HTR-8/SVneo (cell line): ENCODE measurements at places on chromosomes 2 and 18.

DNA sequence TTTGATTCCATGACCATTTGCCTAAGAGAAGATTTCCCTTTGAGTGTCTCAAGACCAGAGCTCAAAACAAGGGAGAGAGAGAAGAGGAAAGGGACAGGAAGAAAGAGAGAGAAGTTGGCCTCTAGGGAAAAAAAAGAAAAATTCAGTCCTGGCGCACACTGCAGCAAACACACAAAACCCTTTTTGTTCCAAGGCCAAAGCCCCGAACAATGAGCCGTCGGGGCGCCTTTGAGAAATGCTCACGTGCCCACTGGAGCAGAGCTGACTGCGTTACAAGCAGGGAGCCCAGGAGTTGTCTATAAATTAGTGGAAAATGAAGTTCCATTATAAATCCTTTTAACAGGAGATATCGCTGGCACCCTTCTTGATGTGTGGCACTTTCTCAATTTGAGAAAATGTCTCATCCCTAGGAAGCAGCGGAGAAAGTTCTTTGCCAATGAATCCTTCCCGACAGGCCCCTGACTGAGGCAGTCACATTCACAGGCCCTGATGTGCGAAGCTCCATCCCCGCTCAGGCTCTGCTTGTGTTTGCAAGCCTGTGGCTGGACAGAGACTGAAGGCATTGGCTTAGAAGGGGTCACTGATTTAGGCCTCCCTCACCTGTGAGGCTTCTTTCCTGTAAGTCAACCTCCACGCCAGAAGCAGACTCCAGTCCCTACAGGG is 32.1 kb upstream of the NCKAP5 start:
- no peak for DNase-seq

DNA sequence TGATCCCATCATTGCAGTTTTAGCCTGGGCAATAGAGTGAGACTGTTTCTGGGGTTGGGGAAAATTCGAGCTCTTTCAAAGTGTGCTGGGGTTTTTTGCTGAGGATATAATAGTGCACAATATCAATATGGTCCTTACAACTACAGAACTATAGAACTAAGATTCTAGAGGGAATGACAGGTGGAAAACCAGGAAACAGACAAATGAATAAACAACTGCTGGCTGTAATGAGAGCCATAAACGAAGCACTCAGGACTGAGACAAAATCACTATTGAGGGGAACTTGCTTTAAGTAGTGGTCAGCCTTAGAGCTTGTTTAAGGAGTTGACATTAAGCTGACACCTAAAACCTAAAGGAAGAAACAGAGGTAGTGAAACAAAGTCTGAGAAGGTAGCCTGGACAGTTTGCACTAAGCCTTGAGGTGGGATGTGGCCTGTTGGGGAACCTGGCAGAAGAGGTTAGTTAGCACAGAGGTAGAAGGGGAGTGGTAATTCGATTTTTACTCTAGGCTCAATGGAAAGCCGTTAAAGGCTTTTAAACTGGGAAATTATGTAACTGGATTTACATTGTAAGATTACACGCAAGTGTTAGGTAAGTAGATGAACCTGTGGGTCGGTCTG is 33.8 kb downstream of the LCLAT1 start:
- no peak for DNase-seq

DNA sequence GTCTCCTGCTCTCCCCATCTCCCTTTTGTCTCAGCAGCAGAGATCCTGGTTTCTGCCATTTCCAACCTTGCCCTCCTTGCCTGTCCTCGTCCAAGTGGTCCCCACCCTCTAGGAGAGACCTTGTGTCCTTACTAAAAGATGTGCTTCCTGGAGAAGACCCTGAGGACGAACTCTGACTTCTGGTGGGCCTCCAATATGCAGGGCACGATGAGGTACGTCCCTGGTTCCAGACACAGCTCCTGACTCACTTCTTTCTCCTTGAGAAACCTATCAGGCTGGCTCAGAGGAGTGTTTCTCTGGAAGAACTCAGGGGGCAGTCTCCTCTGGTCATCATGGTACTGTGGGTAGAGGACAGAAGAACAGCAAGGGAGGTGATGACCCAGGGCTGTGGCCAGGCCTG is 28.2 kb downstream of the CAPN14 start:
- no peak for DNase-seq

GRCh38 chr18:58800582-58800981 is 64.1 kb upstream of the ZNF532 start:
- DNase-seq = no peak
